ENCODE measurements at places on chromosomes 3 and 15.

DNA sequence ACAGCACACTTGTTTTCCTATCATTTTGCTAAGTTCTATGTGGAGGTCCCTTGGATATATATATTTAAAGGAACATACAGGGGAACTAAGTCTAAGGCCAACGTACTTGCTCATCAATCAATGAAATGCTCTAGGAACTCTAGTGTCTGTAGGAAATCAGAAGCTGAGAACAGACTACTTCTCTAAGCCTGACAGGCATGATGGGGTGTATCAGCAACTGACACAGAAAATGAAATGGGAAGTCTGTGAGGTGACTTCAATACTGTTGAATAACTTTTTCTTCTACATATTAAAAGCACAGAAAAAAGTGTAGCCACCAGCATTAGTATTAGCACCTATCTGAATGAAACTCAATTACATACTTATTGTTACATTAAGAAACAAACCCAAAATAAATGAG lies 56.9 kb upstream of the CSPG5 start:
- DNase-seq: no peak

- DNase-seq: no peak
Measured at GRCh38 chr3:143928056-143928455, 43.6 kb upstream of the DIPK2A start.

DNA sequence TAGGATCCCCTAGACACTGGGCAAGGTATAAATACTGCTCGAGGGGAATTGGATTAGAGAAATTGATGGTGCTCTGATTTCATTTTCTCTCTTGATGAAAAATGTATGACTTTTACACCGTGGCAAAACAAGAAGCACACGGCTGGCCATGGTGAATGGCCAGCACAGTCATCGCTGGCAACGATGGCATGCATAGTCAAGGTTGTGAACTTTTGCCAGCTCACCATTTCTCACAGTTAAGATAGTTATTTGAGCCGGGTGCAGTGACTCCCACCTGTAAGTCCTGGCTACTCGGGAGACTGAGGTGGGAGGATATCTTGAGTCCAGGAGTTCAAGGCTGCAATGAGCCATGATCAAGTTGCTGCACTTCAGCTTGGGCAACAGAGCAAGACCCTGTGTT lies 95.4 kb downstream of the HMG20A start:
- DNase-seq: no peak

- DNase-seq: no peak
Measured at GRCh38 chr3:193344486-193344885, 34.1 kb downstream of the ATP13A5 start.

DNA sequence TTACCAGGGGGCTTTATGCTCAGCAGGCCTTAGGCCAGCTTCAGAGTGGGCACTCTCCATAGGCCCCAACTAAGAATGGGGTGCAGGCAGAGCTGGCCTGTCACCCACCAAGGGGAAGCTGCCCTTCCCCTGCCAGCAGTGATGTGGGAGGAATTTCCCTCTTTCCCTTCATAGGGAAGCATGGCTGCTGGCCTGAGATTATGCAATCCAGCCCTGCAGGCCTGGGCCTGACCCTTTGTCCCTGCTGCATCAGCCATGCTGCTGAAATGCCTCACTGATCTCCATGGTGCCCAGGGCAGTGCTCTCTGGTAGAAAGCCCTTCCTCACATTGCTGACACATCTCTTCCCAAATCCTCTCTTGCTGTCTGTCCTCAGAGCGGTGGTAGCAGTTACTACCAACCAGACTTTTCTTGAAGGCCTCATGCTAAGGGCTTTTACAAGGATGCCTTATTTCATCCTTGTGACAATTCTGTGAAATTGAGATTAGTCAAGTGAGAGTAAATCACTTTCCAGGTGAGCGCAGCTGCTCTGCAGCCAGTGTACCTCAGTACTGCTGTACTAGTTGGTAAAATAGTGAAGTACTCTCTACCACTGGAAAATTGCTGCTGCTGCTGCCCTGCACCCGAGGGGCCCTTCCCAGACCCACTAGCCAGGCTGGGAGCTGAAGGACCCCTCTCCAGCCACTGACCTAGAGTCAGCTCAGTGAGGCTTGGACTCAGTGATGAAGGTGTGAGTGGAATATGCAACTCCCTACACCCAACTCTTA lies 33.8 kb downstream of the MRAS start:
- no peak for DNase-seq

- DNase-seq: no peak
Measured at GRCh38 chr3:60792249-60792852, 458.9 kb downstream of the FHIT start.

DNA sequence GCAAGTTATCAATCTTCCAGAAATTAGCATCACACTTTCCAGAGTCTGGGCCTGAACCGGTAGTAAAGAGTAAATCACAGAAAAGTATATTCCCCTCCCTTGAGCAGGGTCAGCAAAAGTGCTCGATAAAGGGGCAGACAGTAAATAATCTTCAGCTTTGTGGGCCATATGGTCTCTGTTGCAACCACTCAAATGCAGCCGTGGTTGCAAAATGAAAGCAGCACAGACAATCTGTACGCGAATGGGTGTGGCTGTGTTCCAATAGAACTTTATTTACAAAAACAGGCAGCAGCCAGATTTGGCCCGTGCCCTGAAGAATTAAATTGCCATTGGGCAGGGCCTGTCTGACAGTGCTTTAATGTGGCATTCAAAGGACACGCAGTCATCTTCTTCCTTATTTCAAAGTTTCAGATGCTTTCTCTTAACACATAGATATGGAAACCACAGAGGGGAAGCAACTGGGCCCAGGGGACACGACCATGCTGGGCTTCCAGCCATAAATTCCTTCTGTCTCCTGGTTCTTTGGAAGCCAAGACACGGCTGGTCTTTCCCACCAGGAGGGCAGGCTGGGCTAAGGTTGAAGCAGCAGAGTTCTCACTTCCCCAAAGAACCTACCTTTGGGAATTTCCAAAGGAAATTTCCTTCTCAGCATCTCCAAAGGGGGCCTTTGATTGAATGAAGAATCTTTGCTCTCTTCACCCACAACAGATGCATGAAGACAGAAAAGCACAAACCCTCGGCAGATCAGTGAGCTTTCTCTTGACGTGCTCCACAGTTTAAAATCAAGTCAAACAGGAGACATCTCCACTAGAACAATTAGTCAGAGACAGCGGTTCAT lies 489.8 kb upstream of the PROK2 start:
- DNase-seq: no peak

DNA sequence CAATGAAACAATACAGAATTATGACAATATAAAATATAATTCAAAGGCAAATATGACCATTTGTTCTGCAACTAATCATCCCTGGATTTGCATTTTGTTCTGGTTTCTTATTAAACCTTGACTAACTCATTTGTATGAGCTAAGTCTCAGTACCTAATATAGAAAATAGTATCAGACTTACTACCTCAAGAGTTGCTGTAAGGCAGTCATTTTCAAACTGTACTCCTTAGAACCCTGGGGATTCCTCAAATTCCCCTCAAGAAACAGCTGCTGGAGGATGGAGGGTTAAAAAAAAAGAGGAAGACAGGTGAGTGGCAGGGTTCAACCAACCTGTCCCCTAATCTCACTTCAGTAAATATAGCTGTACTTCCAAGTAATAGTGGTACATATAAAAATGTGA lies 11.1 kb downstream of the ZBTB11 start:
- no peak for DNase-seq

DNA sequence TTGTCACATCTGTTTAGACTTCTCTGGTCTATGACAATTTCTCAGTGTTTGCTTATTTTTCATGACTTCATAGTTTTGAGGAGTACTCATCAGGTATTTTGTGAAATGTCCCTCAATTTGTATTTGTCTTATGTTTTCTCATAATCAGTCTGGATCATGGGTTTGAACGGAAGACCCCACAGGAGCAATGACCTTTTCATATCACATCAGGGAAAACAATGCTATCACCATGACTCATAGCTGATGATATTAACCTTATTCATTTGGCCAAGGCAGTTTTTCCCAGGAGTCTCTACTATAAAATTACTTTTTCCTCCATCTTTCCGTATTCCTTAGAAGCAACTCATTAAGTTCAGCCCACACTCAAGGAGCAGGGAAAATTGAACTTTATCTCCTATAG lies 32.7 kb downstream of the AADACL2 start:
- no peak for DNase-seq

DNA sequence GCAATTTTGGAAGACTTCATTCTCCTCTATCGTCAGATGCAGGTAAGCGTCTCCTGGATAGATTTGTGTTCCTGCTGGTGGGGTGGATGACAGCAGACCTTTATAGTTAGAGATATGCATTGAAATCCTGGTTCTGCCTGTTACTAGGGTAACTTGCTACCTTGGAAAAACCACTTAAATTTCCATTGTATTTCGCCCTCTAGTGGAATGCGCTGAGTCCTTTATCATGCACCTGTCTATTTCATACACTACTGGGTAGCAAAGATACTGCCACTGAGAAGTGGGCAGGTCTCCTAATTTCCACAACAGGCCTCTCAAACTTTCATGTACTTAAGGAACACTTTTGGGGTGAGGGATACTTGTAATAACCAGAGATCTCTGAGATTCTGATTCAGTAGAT lies 209.5 kb upstream of the SUCLG2 start:
- no peak for DNase-seq

- no peak for DNase-seq
Measured at GRCh38 chr3:61532739-61533500, 28.5 kb upstream of the PTPRG start.

DNA sequence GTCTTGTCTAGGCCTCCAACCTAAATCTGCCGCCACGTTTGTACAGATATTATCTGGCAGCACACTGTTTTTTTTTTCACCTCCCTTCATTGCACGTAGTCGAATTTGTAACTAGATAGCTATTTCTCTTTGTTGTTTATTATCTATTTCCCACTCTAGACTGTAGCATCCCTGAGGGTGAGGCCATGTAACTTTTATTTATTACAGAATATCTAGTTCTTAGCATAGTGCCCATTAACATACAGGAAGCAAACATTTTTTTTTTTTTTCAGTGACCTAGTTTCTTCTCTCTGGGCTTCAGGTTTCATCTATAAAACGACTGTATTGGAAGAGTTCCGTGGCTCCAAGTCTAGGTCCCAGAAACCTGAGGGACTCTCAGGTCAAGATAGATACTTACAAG lies 354.3 kb downstream of the FGF12 start:
- no peak for DNase-seq

DNA sequence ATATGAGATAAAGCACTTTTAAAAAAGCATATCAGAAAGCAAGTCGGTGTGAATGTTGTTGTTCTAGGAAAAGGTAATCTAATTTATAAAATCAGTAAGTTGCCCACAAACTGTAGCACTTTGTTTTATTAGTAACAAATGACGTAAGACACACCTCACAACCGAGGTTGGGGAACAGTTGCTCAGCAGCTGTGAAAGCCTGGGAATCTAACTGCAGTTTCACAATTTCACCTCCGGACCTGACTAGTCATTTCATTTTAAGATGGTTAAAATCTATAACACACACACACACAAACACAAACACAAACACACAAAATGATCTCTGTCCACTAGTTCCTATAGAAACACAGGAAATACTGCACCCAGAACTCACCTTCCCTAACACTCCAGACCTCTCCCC lies 406.7 kb upstream of the NR2F2 start:
- DNase-seq: no peak

- no peak for DNase-seq
Measured at GRCh38 chr3:49349348-49350114, 8.6 kb downstream of the GPX1 start.

DNA sequence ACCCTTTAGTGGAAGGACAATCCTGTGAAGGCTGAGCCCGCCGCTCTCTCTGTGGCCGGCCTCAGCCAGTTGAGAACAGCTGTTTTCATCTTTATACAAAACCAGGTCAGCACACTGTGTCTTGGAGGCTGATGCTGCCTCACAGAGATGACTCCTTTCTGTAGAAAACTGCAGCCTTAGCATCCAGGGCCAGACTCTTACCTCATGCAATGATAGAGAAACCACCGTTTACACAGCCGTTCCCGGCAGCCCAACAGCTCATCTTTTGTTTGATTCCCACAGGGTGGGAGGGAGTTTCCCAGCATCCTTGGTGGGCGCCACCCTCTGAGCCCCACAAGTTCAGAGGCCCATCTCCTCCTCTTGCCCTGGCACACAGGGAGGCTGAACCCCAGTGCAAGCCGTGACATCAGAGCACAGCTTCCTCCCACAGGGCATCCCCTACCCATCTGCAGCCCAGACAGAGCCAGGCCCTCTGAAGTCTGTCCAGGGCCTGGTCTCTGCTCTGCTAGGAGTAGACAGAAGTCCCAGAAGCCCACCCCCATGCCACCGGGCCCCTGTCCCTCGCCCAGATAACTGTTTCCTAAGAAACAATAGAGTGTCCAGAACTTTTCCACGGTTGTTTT lies 105.0 kb downstream of the LRRK1 start:
- no peak for DNase-seq

- DNase-seq: no peak
Measured at GRCh38 chr3:193650585-193650984, 57.6 kb downstream of the OPA1 start.

GRCh38 chr3:160098261-160098908 lies 109.8 kb downstream of the IL12A start:
- DNase-seq: no peak

DNA sequence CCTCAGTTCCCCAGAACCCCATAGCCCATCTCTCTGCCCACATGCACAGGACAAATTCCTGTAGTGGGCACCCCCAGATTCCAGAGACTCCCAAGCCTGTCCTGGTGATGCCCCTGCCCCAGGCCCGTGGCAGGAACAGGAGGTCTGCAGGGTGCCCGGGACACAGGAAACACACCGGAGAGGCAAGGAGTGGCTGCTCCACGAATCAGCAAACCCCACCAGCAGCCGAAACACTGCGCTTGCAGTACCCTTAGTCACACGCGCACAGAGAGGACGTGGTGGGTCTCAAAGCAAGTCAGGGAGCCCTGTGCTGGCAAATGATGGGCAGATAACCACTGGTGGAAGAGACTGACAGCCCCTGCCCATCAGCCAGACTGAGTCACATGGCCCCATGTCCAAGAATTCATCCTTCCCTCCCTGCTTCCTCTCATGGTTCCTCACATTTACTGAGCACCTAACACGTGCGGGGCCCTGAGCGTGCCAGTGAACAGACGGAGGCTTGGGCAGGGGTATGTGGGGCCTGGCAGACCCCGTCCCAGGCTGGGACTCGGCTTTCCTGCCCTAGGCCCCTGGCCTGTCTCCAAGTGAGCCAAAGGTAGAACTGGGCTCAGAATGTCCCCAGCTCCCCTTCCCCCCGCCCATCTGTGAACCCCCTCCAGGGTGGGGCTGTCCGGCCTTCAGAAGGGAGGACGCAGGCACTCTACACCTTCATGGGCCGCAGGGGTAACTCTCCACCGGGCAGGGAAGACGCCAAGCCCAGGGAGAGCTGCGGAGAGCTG lies 130.4 kb upstream of the IQSEC1 start:
- DNase-seq: no peak
